ENCODE measurements at places on chromosomes 11 and 22.
A peak's percentile ranks its signal among the peaks of the same experiment; 100 is the strongest.

- DNase-seq = no peak
These were observed 32.4 kb downstream of the NECTIN1 start for GRCh38 chr11:119696378-119697222.

DNA sequence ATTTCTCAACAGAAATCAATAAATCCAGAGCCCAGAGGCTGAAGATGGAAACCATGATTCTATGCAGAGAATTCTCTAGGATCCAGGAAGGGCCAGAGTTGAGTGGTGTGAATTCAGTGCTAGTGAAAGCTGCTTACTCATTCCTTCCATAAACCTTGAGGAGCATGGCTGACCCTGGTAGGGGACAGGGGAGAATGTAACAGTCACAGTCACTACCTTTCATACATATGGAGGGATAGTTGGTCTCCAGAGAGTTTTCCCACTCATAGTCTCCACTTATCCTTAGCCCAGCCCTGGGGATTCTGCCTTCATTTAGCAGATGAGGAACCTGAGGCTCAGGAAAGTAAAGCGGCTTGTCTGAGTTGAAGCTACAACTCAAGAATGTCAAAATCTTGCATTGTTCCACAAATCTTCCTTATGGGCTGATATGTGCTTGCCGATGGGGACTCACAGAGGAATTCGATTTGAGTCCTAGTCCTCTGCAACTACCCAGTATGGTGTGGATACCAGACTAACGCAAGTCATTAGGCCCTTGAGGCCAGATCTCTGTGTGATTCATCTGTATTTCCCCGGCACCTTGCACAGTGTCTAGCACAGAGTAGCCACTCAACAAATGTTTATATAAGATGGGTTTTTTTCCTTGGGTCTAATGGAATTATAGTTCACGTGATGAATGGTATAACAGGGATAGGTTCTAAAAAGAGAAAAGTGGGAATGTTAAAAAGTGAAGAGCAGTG, 3.7 kb upstream of the ANAPC15 start:
- no peak for DNase-seq

GRCh38 chr11:16408619-16409018, 52.3 kb upstream of the SOX6 start:
- no peak for DNase-seq

- DNase-seq = no peak
These were observed 129.0 kb downstream of the CRYBB2 start for GRCh38 chr22:25348391-25348790.

DNA sequence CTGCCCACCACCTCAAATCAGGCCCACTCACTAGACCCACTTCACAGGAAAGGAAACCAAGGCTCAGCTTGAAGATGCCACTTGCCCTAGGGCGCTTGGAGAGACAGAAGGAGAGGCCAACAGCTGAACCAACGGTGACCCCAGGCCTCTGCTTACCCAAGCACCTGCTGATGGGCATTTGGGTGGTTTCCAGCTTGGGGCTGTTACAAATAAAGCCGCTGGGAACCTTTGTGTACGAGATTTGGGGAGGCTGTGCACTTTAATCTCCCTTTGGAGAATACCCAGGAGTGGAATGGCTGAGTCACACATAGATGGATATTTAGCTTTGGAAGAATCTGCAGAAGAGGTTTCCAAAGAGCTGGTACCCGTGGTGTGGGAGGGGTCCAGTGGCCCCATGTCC, 50.9 kb upstream of the LINC01488 start:
- DNase-seq = no peak

DNA sequence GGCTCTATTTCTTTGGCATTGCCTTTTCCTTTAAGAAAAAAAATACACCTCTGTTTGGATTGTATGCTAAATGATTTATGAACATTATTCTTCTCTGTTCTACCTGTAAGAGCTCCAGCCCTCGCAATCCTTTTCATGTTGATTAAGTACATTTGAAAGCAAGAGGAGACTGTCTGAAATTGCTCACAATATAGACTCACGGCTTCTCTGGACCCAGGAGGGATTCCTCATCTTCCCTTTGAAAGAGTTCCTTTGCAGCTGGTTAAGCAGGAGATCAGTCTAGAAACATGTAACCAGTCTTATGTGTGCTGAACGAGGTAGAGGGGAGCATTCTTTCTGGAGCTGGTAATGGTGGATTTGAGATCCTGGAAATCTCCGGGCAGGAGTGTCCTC, 47.4 kb downstream of the PKNOX2 start:
- DNase-seq = no peak

GRCh38 chr22:45211848-45212247, 28.8 kb downstream of the KIAA0930 start:
- no peak for DNase-seq

DNA sequence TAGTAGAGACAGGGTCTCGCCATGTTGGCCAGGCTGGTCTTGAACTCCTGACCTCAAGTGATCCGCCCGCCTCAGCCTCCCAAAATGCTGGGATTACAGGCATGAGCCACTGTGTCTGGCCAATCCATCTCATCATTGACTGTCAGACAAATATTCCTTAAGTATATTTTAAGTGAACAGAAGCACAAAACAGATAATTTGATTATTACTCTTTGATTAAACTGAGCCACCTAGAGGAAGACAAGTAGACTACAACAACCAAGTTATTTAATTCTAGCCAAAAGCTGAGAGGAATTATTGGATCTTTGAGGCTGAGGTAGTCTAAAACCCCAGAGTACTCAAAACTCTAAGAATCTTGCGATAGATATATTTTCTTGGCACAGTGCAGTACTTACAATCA, 1.2 kb downstream of the ACRV1 start:
- peak; percentile 14 for DNase-seq

DNA sequence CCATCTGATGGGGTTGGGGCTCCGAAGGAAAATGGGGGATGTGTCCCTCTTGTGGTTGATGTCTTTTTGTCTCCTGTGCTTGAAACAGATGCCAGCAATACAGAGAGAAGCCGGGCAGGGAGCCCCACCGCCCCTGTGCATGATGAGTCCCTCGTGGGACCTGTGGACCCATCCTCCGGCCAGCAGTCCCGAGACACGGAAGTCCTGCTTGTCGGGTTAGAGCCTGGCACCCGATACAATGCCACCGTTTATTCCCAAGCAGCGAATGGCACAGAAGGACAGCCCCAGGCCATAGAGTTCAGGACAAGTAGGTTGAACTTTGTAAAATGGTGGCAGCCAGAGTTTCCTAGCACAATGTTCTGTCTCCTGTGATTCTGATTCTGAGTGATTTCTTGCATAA, 91.7 kb upstream of the OR4B1 start:
- DNase-seq = no peak

DNA sequence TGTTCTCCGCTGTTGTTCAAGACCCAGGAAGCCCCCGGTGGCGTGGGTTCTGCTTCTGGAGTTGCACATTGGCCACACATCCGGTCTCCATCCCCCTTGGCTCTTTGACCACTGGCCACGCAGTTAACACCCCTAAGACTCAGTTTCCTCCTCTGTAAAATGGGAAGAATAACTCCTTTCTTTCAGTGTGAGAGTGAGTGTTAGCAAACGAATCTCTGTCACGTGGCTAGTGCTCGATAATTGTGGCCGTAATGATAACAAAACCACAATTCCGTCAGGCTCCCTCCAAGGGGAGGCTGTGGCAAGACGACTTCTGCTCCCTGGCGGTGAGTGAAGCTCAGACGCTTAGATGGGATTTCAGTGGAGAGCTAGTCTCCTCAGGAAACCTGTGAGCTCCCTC, 315.2 kb upstream of the B3GAT1 start:
- DNase-seq = no peak

DNA sequence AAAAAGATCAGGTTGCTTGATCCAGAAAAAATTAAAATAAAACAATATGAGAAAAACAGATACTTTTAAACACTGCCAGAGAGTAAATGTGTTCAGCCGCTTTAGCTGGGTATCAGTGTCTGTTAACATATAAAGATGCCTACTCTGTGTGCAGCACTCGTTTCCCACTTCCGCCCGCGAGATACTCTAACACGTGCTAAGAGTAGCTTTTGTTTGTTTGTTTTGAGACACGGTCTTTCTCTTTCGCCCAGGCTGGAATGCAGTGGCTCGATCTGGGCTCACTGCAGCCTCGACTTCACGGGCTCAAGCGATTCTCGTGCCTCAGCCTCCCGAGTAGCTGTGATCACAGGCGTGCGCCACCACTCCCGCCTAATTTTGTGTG, 531 bp upstream of the MEN1 start:
- DNase-seq = peak; percentile 48

GRCh38 chr22:23256986-23257888, 76.9 kb downstream of the BCR start:
- no peak for DNase-seq

DNA sequence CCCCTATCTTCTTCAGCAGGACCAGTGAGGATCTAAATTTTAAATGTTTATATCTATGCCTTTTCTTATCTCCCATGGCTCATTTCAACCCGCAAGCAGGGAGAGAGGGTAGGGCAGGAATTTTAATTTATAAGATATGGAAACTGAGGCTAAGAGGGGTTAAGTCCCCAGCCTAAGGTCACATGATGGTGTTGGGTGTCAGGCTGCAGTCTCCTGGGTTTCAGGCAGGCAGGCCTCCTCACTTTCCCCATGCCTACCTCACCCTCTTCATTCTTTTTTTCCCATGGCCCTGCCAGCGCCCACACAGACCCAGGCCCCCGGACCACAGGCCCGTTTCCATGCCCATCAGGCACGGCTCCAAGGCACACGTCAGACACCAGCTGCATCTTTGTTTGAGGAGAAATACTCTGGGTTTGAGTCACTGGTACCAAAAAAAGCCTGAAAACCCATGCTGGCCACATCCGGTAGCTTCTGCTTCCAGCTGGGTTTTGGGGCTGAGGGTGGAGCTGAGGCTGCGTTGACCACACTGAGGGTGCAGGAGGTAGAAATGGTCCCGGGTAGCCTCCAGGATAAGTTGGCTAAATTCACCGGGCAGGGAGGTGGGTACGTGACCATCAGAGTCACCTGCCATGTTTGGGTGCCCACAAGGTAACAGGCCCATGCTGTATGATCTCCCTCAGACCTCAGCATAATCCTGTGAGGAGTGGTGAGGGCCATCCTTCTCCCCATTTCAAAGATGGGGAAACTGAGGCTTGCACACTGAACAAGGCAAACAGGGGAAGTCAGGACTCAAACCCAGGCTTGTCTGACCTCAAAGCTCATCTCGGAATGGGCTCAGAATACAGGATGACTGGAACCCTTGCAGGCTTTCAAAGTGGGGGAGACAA, 7.5 kb downstream of the CRYBB1 start:
- peak; percentile 45 for DNase-seq

DNA sequence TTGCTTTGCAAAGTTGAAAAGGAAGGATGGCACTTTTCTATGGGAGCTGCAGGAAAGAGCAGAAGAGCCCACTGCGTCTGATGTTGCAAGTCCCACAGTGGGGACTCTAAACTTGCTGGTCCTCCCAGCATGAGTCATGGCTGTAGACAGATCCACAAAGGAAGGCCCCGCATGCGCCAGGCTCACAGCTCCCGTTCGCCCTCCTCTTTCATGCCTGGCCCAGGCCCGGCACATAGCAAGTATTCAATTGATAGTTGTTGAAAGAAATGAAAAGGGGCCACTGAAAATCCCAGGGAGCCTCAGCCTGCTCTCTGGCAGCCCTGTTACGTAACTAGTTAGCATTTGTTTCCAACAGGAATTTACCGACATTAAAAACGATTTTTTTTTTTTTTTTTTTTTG, 18.9 kb downstream of the AP1B1 start:
- no peak for DNase-seq

GRCh38 chr11:2583605-2583958, 116.2 kb downstream of the KCNQ1OT1 start:
- DNase-seq = no peak

DNA sequence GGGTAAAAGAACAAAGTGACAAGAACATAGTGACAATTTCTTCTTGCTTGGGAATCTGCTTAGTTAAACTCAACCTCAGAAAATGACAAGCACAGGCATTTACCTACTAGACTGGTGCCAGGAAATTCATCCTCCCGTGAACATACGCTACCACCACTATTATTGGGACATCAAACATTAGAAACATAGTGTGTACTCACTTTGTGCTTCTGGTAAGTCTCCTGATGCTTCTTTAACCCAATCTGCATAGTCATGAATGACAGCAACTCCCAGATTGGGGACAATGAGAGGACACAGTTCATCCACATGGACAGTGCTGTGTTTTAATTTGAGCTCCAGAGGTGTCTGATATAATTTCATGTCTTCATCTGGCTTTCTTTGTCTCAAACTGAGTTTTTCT, 29.2 kb upstream of the CHRNA10 start:
- DNase-seq = no peak

- DNase-seq = no peak
These were observed 63.2 kb upstream of the VPREB1 start for GRCh38 chr22:22181341-22181850.

DNA sequence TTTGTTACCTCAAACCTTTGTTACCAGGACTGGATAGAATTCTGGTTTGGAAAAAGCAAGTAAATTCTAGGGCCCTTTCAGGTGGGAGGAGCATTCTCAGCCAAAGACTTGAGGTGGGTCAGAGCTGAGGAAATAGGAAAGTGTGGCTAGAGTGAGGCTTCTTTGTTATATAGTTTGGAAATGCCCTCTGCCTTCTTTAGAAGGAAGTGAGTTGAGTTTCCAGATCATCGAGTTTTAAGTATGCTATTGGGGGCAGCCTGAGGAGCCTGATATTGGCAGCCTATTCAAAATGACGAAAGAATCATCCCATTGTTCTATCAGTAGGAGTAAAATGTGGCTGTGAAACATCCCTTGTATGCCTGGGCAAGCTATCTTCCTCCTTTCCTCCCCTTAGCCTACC, 134.1 kb downstream of the ARHGAP42 start:
- DNase-seq = no peak

Data from germinal center (tissue), 1 donor.